Left hindlimb (tissue), 1 donor: ENCODE measurements at places on chromosomes 3 and 15.

DNA sequence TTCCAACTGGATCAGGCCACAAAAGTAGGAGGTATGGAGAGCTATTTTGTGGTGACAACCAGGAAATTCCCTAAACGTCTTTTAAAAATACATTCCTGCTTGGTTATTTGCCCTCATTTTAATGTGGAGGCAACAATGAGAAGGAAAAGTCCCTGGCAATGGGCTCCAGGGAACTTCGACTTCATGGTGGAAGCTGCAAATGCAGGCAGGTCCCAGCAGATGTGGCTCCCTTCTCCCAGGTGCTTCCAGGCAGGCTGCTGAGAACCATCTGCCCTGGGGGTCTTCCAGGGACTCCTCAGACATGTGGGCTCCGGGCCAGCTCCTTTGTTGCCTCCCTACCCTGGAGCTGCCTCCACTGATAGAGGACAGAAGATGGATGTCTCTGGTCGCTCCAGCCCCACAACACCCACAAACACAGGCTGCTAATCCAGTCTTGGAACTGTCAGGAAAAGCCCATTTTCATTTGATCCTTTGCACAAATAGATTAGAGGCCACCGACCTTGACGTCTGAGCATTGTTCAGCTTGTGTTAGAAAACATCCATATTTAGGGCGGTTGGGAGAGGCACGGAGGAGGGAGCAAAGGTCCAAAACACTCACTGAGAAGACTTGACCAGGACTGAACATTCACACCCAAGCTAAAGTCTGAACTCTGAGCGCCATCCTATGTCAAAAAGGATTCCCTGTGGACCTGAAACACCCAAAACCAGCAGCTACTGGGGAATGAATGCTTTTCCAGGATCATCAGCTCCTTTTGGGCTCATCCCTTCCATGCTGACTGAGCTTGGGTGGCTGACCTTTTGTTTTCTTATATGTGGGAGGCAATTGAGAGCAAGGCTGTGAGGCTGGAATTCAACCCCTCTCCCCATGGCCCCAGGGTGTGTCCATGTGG, 30.2 kb upstream of the SLCO2A1 start:
- no peak for DNase-seq

DNA sequence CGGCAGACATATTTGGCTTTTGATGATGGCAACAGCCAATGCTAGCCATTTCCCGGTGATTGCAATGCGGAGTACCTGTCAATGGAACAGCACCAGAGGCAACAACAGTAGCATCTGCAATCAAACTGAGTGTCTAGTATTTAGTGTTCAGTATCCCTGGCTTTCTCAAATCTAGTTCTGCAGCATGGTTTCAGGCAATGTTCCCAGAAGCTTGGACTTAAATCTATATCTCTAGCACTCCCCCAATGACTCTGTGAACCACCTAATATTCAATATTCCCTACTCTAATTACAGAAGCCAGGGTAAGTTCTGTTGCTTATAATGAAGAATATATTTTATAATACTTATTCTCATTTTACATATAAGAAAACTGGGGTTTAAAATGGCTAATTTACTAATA, 48.2 kb downstream of the TBL1XR1 start:
- DNase-seq = no peak

- no peak for DNase-seq
Observed at GRCh38 chr3:76403556-76403955, 618.2 kb upstream of the ZNF717 start.

GRCh38 chr3:47340866-47341265, 40.0 kb upstream of the PTPN23 start:
- no peak for DNase-seq

DNA sequence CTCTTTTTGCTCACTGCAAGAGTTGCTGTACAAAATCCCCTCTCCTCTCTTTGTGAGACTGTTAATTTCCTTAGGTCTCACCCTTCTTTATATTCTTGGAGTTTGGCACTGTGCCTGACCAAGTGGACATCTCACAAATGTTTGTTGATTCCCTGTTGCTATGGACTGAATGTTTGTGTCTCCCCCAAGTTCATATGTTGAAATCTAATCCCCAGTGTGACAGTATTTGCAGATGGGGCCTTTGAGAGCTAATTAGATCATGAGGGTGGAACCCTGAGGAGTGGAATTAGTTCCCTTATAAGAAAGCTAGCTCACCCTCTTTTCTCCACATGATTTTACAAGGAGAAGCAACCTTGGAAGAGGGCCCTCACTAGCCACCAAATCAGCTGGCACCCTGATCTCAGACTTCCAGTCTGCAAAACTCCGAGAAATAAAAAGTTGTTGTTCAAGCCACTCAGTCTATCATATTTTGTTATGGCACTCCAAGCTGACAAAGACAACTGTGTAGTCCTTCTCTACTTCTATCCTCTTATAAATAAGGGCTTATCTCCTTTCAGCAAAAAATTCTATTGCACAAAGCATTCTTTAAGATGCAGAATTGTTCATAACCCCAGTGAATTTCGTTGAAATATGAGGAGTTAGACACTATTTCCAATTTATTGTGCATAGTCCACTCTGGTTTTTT, 65.5 kb upstream of the NPHP3 start:
- no peak for DNase-seq

GRCh38 chr15:48946840-48947187, 16.9 kb downstream of the SHC4 start:
- DNase-seq = no peak

- DNase-seq = no peak
Observed at GRCh38 chr3:130757611-130758150, 11.1 kb upstream of the PIK3R4 start.

DNA sequence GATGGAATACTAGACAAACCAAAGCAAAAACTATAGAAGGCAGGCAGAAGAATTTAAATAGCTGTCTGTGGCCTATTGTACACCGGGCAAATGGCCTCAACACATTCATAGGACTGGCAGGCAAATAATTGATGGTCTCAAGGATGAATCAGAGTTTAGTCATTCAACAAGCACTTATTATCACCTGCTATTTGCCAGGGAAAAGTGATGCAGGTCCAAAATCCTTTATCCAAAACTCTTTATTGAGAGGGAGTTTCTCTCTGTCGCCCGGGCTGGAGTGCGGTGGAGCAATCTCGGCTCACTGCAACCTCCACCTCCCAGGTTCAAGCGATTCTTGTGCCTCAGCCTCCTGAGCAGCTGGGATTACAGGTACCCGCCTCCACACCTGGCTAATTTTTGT, 2.3 kb downstream of the EIF2AK4 start:
- no peak for DNase-seq

DNA sequence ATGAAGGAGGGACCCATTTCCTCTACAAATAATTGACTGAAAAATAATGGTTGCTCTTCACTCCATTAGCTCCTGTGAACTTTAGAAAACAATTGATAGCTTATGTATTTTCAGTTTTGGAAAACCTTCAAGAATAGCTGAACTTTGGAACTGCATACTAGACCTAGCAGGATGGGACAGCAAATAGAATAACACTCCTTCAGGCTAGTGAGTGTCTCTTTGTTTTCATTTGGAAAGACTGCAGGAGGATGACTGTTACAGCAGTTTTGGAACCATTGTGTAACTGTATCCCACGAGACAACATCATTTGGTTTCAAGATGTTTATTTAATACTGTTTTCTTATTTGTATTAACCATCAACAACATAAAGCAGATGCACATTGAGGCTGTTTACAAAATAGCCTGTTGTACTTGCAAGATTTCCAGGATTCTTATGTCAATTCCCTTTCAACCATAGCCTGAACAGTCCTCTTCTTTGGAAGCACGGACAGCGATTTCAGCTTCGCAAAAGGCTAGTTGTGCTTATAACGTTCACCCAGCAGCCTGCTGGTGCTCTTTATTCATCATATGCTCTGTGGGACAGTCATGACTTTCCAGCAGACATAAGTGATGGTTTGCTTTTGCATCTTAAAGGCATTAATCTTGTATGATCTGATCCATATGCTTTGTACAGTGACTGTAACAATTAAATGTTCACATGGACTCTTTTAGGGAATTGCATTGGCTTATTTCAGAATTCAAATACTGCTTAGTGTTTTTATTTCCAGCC, 335.5 kb downstream of the IL5RA start:
- no peak for DNase-seq

DNA sequence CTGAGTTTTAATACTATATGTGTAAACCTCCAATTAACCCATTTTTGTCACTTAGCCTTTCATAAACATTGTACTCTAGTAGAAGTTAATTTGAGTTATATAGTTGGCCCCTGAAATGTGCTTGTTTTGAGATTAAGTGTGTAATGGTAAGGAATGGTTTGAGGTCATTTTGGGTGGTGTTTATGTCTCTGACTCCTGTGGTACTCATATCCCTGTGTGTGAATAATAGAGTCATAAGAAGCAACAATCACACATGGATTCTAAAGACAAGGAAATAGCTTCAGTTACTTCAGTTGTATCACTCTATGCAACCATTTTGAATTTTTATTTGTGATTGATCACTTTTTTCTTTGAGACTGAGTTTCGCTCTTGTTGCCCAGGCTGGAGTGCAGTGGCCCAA, 408.5 kb downstream of the MFSD1 start:
- DNase-seq = no peak

- DNase-seq = no peak
Observed at GRCh38 chr15:82047453-82048400, 1.9 kb upstream of the MEX3B start.

GRCh38 chr3:149706905-149707304, 45.4 kb downstream of the COMMD2 start:
- peak; percentile 85 for DNase-seq

DNA sequence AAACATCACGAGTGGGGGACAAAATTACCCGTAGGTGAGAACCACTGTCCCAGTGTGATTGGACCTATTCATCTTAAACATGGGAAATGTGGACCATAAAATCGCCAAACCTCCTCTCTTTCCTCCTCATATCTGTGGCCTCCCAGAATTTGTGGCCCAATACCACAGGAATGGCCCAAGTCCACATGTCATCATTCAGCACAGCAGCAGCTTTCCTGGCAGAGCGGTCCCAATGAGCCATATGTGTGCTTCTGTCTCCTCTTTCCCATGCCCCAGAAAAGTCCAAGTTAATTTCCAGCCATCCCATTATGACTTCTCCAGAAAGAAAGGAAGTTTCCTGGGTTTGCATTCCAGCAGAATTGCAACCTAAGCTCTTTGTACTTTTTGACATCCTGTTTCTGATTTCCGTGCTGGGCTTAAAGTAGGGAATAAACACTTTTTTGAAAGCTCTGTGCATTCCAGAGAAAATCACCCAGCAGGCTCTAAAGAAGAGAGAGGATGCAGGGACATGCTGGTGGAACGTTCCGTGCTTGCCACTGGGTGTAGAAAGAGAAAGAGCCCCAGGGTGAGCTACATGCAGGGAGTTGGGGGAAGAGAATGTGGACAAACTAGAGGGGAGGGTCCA, 259.4 kb upstream of the PROK2 start:
- no peak for DNase-seq

DNA sequence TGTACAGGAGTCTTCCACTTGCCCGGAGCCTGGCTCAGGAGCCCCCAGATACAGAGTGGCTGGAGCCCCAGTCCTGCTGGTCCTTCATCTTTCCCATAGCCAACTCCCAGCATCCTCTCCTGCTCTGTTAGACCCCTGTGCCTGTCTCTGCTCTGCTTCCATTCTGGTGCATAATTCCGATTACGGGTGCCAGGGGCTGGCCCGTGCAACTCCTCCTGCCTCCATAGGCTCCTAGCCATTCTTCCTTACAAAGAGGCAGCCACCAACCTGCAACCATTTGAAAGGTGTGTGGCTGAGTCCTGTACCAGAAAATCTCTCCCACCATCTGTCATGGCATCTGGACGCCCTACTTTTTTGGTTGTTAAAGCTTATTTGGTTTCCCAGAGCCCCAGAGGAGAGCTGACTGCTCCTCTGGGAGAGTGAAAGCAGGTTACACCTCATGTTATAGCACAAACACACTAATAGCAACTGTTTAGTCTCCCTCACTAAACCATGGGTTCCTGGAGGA, 5.2 kb upstream of the RAD18 start:
- no peak for DNase-seq

DNA sequence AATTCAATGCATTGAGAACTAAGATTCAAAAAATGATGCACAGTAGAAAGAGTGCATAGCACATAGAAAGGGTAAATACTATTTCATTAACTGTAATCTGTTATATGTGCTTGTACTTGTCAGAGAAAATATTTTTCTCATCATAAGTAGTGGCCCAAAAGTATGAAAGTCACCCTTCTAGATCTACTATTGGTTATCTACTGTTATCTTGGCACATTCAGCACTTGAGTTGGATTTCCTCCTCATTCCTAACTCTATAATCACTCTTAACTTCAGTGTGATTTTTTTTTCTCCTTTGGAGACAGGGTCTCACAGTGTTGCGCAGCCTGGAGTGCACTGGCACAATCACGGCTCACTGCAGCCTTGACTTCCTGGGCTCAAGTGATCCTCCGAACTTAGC, 194.4 kb downstream of the PCCB start:
- DNase-seq = no peak

GRCh38 chr3:123285931-123286307, 84.2 kb downstream of the SEC22A start:
- DNase-seq = no peak

GRCh38 chr3:184693011-184693975, 18.6 kb downstream of the MAGEF1 start:
- peak; percentile 77 for DNase-seq

DNA sequence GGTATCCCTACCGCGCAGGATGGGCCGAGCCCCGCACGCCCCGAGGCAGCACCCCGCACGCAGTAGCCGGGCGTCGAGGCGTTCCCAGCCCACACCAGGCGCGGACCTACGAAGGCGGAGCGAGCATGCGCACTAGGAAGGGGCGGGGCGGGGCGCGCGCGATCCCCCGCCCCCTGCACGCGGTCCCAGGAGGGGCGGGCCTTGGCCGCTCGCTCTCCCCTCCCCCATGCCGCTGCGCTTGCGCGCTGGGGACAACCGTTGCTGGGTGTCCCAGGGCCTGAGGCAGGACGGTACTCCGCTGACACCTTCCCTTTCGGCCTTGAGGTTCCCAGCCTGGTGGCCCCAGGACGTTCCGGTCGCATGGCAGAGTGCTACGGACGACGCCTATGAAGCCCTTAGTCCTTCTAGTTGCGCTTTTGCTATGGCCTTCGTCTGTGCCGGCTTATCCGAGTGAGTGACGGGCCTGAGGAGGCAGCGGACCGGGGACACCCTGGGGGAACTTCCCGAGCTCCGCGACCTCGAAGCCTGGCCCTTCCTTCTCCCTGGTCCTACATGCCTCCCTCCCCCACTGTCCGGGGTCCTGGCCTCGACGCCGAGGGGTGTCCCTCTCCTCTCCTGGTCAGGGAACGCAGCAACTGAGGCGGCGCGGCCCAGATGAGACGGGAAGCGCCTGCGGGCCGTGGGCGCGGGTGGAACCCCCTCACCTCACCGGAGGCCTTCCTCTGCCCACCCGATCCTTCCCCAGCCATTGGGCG, at the start of gene SPESP1:
TSS of gene SPESP1 (plus strand) at position 258 of the 755 bp plus-strand sequence. CDS start at position 387, 129 bp downstream.
- peak; percentile 67 for DNase-seq
